ENCODE measurements at places on chromosomes 12 and 14.

DNA sequence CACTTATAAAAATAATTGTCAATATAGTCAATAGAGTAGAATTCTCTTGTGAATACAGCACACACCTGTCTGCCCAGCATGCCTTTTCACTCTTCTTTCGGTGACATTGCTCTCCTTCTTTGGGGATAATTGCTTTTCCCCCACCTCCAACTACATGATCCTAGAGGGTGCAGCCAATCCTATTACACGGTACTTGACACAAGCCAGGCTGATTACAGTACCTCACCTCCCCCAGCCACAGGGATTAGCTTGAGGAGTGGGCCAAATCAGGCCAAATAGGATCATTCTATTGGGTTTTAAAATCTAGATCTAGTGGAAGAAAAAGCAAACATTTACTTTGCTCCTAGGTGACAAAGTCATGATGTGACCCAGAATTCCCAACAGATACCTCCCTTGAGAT lies 16.8 kb upstream of the NFYB start:
- no peak for DNase-seq

GRCh38 chr14:90815822-90816662 lies at the start of gene TTC7B:
Gene TTC7B (minus strand): TSS chr14:90816430. CDS start chr14:90816295, 135 bp downstream.
- peak; percentile 32 for DNase-seq

GRCh38 chr12:80129895-80130530 lies 30.7 kb downstream of the OTOGL start:
- DNase-seq = no peak

DNA sequence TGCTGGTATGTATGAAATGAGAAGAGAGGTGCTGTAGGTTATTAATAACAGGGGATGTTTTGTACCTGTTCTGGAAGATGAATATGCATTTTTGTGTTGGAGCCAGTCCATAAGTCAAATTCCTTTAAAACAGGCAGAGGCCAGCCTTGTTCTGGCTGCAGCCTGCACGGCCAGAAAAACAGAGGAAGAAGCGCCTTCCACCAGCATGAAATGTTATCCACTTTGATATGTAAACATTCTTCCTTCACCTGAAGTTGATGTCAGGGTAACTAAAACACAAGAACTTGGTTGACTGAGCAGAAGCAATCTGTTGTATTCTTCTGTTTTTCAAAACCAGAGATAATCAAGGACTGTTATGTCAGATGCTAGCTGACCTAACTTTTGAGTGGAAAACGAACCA lies 237.9 kb upstream of the PLEKHG7 start:
- DNase-seq = no peak

- no peak for DNase-seq
These were observed 38.2 kb downstream of the NCKAP5L start for GRCh38 chr12:49789992-49790391.

DNA sequence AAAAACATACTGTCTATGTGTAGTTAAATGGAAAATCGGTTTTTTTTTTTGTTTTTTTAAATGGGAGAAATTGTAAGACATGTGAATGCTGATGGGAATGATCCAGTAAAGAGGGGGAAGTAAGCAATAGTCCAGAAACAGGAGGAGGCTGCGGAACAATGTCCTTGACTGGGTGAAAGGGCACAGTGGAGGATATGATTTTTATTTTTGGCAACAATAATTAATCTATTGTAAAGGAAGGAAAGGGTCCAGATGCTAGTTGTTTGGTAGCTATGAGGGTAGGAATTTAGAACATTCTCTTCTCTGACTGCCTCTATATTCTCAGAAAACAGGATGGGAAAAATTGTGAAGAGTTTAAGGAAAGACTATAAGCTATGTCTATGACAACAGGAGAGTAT lies 76.6 kb downstream of the RPL10L start:
- DNase-seq = no peak

DNA sequence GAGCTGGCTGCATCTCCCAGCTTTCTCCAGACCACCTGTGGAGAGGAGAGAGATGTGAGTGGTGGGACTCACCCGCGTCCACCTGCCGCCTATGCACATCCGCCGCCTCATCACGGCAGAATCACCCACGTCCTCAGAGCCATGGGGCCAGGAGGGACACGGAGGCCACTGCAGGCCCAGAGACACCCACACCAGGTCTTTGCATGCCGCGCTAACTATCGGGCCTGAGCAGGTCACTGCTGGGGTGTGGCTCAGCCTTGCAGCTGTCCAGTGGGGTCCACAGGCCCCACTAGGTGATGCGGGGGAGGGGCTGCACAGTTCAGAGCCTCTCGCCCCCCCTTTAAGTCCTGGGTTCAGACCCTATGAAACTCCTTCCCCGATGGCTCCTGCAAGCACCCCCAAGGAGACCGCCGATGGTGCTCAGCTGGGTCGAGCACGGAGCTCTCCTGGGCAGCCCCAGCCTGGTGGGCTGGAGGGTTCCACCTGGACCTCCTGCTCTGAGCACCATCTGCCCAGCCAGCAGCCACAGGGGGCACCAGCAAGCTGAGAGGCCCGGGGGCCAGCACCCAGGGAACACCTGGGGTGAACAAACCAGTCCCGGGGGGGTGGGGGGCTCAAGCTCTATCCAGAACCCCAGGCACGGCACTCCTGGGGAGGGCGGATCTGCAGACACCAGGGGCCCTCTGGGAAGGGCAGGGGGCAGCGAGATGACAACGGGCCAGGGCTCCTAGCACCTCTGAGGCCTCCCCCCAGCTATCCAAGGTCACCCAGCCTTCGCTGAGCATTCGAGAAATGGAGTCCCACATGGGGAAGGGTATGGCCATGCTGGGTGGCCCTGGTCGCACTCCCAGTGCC lies 34.3 kb downstream of the CCNK start:
- DNase-seq = no peak

DNA sequence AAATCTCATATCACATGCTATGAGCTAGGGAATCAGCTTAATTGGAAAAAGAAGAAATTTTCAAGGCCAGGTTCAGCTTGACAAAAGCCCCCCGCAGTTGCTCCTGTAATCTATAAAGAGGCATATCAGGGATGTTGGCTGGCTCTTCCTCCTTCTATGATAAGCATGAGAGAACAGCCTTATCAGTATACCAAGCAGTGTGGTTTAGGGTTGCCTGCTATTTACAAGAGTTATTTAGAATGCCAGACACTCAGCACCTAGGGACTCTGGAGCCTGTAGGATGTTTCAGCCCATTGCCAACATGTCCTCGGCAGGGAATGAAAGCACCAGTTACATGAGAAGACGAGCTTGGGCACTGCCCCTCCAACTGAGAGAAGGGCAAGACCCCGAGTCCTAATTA lies 89.5 kb upstream of the TMPO start:
- DNase-seq = no peak

- DNase-seq = no peak
These were observed 42.3 kb downstream of the MIA2 start for GRCh38 chr14:39276005-39276404.

GRCh38 chr12:127150956-127151355 lies 1116.0 kb upstream of the TMEM132C start:
- no peak for DNase-seq

GRCh38 chr14:46951103-46951502 lies 299.5 kb upstream of the RPL10L start:
- DNase-seq = no peak

Data from naive thymus-derived CD8-positive, alpha-beta T cell (primary cell).